ENCODE measurements at places on chromosomes 4 and X.

DNA sequence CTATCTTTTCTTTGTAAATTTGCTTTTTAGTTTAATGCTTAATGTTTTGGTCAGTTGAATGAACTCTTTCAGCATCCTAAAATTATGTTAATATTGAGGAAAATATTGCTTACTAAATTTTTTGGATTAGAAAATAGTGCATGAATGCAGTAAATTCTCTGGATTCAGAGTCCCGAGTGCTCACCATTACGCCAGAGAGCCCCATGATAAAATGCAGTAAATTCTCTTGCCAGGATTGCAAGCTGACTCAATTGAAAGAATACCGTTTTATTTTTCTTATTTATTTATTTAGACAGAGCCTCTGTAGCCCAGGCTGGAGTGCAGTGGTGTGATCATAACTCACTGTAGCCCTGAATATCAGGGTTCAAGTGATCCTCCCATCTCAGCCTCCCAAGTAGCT lies 60.9 kb upstream of the ENPEP start:
- DNase-seq = no peak

DNA sequence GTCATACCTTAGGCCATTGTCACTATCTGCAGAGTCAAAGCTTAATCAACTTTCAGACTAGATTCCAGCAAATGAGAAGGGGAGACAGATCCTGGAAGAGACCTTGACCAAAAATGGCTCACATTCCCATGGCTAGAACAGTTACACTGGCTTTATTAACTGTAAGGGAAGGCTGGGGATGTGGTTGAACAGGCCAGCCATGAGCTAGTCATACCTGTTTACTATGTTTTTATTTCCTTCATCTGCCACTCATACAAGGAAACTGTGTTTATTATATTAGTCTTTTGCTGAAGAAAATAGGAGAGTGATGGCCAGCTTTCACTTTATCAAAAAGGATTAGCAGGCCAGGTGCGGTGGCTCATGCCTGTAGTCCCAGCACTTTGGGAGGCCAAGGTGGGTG lies 319.7 kb downstream of the RAPGEF2 start:
- no peak for DNase-seq

- no peak for DNase-seq
Measured at GRCh38 chrX:49286136-49286535, 16.5 kb downstream of the PPP1R3F start.

DNA sequence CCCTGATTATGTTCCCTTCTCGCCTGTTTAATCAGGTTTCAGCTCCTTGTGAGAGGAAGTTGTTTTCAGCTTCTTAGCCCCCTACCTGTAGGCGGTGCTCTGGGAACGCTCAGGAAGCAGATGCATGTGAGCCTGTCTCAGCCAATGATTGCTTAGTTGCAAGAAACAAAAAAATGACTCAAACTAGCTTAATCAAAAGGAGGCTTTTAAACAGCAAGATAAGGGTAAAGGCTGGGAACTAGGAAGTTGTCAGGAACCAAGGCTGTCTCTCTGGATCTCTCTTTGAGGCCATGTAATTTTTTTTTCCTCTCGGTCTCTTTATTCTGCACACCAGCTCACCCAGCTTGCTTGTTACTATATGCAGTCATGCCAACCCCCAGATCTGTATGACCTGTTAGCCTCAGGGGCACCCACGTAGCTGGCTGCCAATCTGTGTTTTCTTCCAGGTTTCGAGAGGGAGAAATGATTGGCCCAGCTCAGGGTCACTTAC lies 109.1 kb downstream of the PTTG2 start:
- no peak for DNase-seq
